Glutamatergic neuron (in vitro differentiated cells): ENCODE measurements at places on chromosomes 7 and 10. TPM values are rescaled to one million over a fixed set of nuclear protein-coding genes. Genes with fewer than 3 reads are reported as not detected.

Gene NCF1
- 0.54 TPM for total RNA-seq

Gene UBE2H
- total RNA-seq, result 100 TPM

Gene CPN1
- total RNA-seq, result not detected

Gene FRA10AC1
- 17.7 TPM for total RNA-seq

Gene PRPS1L1
- total RNA-seq, result not detected
